A549 treated with dexamethasone at 1 μM for 4 hours (cell line): ENCODE measurements at places on chromosomes 16 and 17. TPM values are rescaled to one million over a fixed set of nuclear protein-coding genes. Genes with fewer than 3 reads are reported as not detected.

The KRT20 gene
- total RNA-seq: 0.11 to 0.49 TPM (median 0.19 TPM) in 5 replicates

The OTOP2 gene
- 0.04 to 0.09 TPM (median 0.06 TPM) in 4 of 5 replicates, not detected in the other for total RNA-seq

The DNAAF8 gene
- total RNA-seq: 0.83 to 1.4 TPM (median 1.1 TPM) in 5 replicates

The NOTUM gene
- total RNA-seq: 0.20 to 0.44 TPM (median 0.31 TPM) in 5 replicates

The CCL23 gene
- total RNA-seq: not detected in 5 replicates

The GUCY2D gene
- 0.18 to 0.78 TPM (median 0.33 TPM) in 5 replicates for total RNA-seq

The C16orf46 gene
- 0.34 to 0.96 TPM (median 0.54 TPM) in 5 replicates for total RNA-seq

The NPW gene
- 0.79 to 1.2 TPM (median 1.0 TPM) in 5 replicates for total RNA-seq

The AGRP gene
- 0.13 TPM in 1 of 5 replicates, not detected in the others for total RNA-seq

The PRSS36 gene
- 0.62 to 1.4 TPM (median 0.99 TPM) in 5 replicates for total RNA-seq
